ENCODE measurements at places on chromosomes 5 and 9.

GRCh38 chr5:103561685-103562452 is 720 bp downstream of the NUDT12 start:
- DNase-seq, result no peak

DNA sequence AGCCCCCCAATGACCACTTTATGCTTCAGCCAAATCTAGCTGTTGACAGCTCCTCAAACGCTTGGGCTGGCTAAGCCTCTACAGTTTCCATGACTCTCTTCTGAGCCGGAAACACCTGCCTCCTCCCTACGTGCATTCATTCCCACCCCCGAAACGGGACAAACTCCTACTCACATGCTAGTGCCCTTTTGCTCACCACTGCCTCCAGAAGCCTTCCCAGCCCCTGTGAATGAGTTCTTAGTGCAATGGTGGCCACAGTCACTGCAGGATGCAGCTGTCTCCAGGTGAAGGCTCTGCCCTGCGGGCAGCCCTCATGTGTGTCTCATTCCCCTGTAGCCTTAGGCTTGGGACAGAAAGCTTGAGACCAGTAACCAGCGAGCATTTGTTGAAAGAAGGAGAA is 68.8 kb upstream of the DAB2IP start:
- no peak for DNase-seq

- DNase-seq, result no peak
Measured at GRCh38 chr5:39475881-39476842, 51.4 kb upstream of the DAB2 start.

GRCh38 chr9:93005876-93006275 is 52.6 kb upstream of the SUSD3 start:
- no peak for DNase-seq

DNA sequence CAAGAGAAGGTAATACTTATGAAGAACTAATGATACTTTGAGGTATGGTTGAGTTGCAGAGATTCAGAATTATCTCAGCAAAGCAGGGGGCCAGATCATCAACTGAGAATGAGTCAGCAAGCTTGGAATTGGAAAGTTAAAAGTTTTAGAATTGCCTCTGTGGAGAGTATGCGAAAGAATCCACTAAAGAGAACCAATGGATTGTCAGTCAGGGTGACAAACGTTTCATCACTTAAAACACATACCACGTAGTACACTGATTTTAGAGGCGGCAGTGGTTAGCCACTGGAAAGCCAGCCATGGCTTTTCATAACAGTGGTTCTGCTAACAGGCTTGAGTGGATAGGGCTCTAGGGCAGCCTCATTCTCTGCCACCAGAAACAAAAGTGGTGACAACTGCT is 30.7 kb downstream of the AOPEP start:
- DNase-seq, result no peak

- no peak for DNase-seq
Measured at GRCh38 chr9:110900456-110900855, 137.8 kb downstream of the LPAR1 start.

Data from HEK293T (cell line).